Activated CD4-positive, alpha-beta T cell treated with anti-CD3 and anti-CD28 coated beads for 36 hours (primary cell): ENCODE measurements at places on chromosomes 5 and 9.

DNA sequence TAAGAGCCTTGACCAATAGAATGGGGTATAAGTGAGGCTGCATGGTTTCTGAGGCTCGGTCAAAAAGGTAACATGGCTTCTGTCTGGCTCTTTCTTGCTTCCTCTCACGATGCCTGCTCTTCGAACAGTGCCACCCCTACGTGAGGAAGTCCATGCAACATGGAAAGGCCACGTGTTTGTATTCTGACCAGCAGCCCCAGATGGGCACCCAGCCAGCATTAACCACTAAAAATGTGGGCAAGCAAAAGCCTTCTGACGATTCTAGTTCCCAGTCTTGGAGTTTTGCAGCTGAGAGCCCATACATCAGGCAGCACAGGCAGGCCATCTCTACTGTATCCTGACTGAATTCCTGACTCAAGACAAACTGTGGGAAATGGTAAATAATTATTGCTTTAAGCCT is 24.2 kb upstream of the NREP start:
- no peaks in the 10 kb centered on the region for H3K36me3 ChIP-seq
- no peak overlapping the region for H3K27ac ChIP-seq
- no peaks in the 10 kb centered on the region for H3K4me1 ChIP-seq
- no peak for DNase-seq
- no peak overlapping the region for H3K4me3 ChIP-seq

- DNase-seq, result no peak
- H3K27me3 ChIP-seq, result no peaks in the 10 kb centered on the region
- peaks cover 41% of the 10 kb centered on the region for H3K36me3 ChIP-seq
Observed at GRCh38 chr5:55985181-55985580, 9.6 kb downstream of the IL6ST start.

DNA sequence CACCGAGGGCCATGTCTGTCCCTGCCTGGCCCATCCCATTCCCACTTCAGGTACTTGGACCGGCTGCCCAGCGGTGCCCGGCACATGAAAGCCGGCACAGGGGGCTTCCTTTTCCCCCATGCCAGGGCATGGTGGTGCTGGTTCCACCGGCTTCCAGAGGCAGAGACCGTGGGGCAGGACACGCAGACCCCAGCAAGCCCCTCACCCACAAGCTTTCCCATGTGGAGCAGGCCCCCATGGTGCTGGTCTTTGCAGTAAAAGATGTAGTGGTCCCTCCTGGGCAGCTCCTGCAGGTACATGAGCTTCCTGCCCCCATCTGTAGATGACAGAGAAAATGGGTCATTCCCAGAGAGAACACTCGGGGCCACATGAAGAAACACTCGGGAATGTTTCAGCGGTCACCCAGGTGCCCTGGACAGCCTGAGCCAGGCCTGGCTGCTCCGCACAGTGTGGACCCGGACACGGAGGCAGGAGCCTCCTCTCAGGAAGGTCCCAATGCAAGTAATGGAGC is 2.0 kb downstream of the OBP2B start:
- H3K36me3 ChIP-seq, result no peaks in the 10 kb centered on the region
- no peak overlapping the region for H3K27ac ChIP-seq

DNA sequence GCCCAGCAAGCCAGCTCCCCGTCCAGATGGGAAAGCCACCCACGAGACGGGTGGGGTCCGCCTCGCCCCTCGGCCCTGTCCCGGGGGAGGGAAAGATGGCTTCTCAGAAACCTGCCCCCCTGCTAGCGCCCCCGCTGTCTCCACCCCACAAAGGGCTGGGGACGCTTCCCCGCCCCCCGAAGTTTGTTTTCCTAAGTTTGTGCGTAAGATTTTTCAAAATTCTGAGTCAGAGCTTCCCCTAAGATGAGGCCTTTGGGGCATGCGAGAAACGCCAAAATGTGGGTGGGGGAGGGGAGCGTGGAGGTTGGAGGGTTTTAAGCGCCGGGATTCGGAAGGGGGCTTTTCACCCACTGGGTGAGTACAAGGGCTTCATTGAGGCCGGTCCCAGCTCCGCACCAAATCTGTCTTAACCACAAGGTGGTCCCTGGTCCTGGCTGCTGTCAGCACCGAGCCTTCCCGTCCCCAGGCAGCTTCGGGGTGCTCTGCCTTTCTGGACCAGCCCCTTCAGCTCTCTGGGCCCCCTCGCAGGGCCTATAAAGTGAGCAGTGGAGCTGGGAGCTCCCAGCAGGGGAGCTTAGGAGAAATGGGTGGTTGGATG is 32.3 kb downstream of the PRRX2 start:
- no peaks in the 10 kb centered on the region for H3K36me3 ChIP-seq
- peaks cover 10% of the 10 kb centered on the region for H3K4me1 ChIP-seq
- H3K4me3 ChIP-seq, result peak overlapping the region; percentile 62
- H3K27me3 ChIP-seq, result peaks cover 31% of the 10 kb centered on the region

GRCh38 chr5:68542207-68542606 is 326.7 kb downstream of the PIK3R1 start:
- H3K4me3 ChIP-seq, result no peak overlapping the region
- H3K4me1 ChIP-seq, result peaks cover 5% of the 10 kb centered on the region
- no peaks in the 10 kb centered on the region for H3K36me3 ChIP-seq
- peaks cover 16% of the 10 kb centered on the region for H3K27me3 ChIP-seq
- DNase-seq, result no peak
- no peak overlapping the region for H3K27ac ChIP-seq

- no peak overlapping the region for H3K27ac ChIP-seq
- H3K4me1 ChIP-seq, result no peaks in the 10 kb centered on the region
- no peaks in the 10 kb centered on the region for H3K36me3 ChIP-seq
- no peak for DNase-seq
- H3K27me3 ChIP-seq, result peaks cover 9% of the 10 kb centered on the region
Observed at GRCh38 chr5:74161170-74161569, 479.4 kb downstream of the ENC1 start.

DNA sequence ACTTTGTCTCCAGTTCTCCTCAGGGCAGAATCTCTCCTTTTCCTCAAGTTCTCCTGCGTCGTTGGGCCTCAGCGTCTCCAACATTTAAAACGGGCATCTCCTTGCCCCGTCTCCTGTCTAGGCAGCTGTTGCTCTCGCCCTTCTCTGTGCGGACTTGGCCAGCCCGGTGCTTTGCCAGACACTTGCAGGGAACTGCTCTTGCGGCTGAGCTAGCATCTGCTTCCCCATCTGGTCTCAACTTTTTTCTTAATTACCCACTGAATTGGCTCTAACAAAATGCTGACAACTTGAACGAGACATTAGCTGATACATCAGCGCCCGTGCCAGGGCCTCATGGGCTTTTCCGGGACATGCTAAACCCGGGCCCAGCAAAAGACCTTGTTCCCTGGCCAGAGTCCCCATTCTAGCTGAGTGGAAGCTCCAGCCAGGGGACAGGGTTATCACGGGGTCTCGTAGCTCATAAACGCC is 25.1 kb downstream of the ZNF618 start:
- no peak overlapping the region for H3K4me3 ChIP-seq
- H3K36me3 ChIP-seq, result no peaks in the 10 kb centered on the region
- H3K27me3 ChIP-seq, result peaks cover 2% of the 10 kb centered on the region
- no peak for DNase-seq
- no peaks in the 10 kb centered on the region for H3K4me1 ChIP-seq
- no peak overlapping the region for H3K27ac ChIP-seq

- H3K36me3 ChIP-seq, result no peaks in the 10 kb centered on the region
- H3K27ac ChIP-seq, result no peak overlapping the region
- peaks cover 2% of the 10 kb centered on the region for H3K27me3 ChIP-seq
- no peaks in the 10 kb centered on the region for H3K4me1 ChIP-seq
- no peak overlapping the region for H3K4me3 ChIP-seq
- no peak for DNase-seq
Observed at GRCh38 chr5:137215780-137216179, 283.3 kb downstream of the SPOCK1 start.

- H3K36me3 ChIP-seq, result no peaks in the 10 kb centered on the region
- no peak for DNase-seq
- H3K4me1 ChIP-seq, result no peaks in the 10 kb centered on the region
- H3K4me3 ChIP-seq, result no peak overlapping the region
- H3K27me3 ChIP-seq, result peaks cover 9% of the 10 kb centered on the region
Observed at GRCh38 chr9:99626426-99626825, 195.3 kb upstream of the NR4A3 start.

- no peak overlapping the region for H3K4me3 ChIP-seq
- DNase-seq, result no peak
- H3K36me3 ChIP-seq, result no peaks in the 10 kb centered on the region
- H3K27me3 ChIP-seq, result no peaks in the 10 kb centered on the region
- H3K4me1 ChIP-seq, result peaks cover 17% of the 10 kb centered on the region
Observed at GRCh38 chr9:124281931-124282371, 24.2 kb downstream of the NEK6 start.
